Cardiac muscle cell (in vitro differentiated cells and primary cell): ENCODE measurements at places on chromosomes 5 and 9.

- DNase-seq = peak; percentile 34
- peaks cover 5% of the 10 kb centered on the region for H3K4me1 ChIP-seq
- no peaks in the 10 kb centered on the region for H3K27me3 ChIP-seq
- H3K27ac ChIP-seq = no peak overlapping the region
These were observed 984.5 kb upstream of the CDH18 start for GRCh38 chr5:20972419-20972925.

- no peak for DNase-seq
- H3K36me3 ChIP-seq = no peaks in the 10 kb centered on the region
- H3K27me3 ChIP-seq = no peaks in the 10 kb centered on the region
- H3K4me1 ChIP-seq = no peaks in the 10 kb centered on the region
These were observed 1817.2 kb upstream of the CDH9 start for GRCh38 chr5:28855626-28856025.

DNA sequence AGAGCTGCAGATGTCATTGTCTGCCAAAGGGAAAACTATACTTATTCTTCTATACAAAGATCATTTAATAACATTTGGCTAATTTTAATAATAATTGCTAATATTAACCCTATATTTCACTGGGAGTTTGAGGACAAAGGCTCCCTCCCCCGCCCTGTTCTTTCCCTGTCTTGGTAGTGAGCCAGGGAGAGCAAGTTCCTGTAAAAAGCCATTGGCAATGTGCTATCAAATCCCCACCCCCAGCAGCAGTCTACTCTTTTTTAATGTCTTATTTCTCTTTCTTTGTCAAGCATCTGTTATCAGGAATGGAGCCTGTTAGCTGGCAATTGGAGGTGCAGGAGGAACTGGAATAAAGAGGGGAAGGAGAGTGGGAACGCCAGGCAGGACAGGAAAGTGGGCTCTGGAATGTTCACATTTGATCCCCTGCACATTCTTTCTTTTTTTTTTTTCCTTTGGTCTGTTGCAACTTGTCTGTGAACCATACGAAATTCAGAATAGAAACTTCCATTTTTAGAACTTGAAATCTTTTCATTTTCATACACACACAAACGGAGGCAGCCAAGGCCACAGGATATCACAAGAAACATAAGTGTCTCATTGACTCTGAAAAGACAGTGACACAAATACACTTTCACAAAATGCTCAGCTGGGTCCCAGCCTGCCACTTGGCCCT, 664.8 kb upstream of the ZNF608 start:
- peak; percentile 61 for DNase-seq
- peaks cover 83% of the 10 kb centered on the region for H3K4me1 ChIP-seq
- peak overlapping the region; percentile 97 for H3K27ac ChIP-seq
- no peaks in the 10 kb centered on the region for H3K36me3 ChIP-seq

GRCh38 chr5:174454464-174454863, 269.9 kb upstream of the MSX2 start:
- H3K4me1 ChIP-seq = peaks cover 36% of the 10 kb centered on the region
- no peaks in the 10 kb centered on the region for H3K27me3 ChIP-seq
- peak overlapping the region; percentile 84 for H3K27ac ChIP-seq
- no peak overlapping the region for H3K4me3 ChIP-seq

GRCh38 chr5:150119421-150120061, 33.2 kb upstream of the CSF1R start:
- H3K4me3 ChIP-seq = no peak overlapping the region
- H3K4me1 ChIP-seq = peaks cover 10% of the 10 kb centered on the region
- H3K36me3 ChIP-seq = no peaks in the 10 kb centered on the region
- H3K27ac ChIP-seq = no peak overlapping the region

GRCh38 chr9:136729144-136729543, 13.6 kb downstream of the LCN10 start:
- peaks cover 13% of the 10 kb centered on the region for H3K4me1 ChIP-seq
- H3K27me3 ChIP-seq = no peaks in the 10 kb centered on the region
- H3K4me3 ChIP-seq = peak overlapping the region; percentile 92
- no peak overlapping the region for H3K27ac ChIP-seq

GRCh38 chr5:43425983-43426382, 13.8 kb upstream of the CCL28 start:
- H3K4me3 ChIP-seq = no peak overlapping the region
- no peaks in the 10 kb centered on the region for H3K4me1 ChIP-seq
- H3K36me3 ChIP-seq = no peaks in the 10 kb centered on the region
- H3K27ac ChIP-seq = no peak overlapping the region

GRCh38 chr5:44774279-44774880, 34.4 kb upstream of the MRPS30 start:
- no peaks in the 10 kb centered on the region for H3K27me3 ChIP-seq
- no peaks in the 10 kb centered on the region for H3K36me3 ChIP-seq
- no peaks in the 10 kb centered on the region for H3K4me1 ChIP-seq
- no peak overlapping the region for H3K27ac ChIP-seq
- no peak overlapping the region for H3K4me3 ChIP-seq

DNA sequence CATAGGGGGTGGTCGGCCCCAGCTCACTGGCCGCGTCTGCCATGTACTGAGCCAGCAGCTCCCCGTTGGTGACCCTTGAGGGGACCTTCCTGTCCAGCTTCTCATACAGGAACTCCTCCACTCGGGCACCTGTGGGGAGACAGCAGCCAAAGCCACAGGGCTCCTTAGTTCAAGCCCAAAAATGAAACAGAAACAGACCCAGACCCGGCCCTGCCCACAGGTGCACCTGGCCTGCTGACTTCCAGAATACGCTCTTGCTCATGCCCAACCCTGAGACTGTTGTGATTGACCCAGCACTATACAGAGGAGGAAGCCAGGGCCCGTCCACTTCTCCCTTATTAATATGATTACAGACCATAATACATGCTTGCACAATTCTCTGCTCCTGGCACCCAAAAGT, 7.0 kb downstream of the SH3GLB2 start:
- H3K27ac ChIP-seq = peak overlapping the region; percentile 21
- H3K27me3 ChIP-seq = no peaks in the 10 kb centered on the region
- no peak overlapping the region for H3K4me3 ChIP-seq

DNA sequence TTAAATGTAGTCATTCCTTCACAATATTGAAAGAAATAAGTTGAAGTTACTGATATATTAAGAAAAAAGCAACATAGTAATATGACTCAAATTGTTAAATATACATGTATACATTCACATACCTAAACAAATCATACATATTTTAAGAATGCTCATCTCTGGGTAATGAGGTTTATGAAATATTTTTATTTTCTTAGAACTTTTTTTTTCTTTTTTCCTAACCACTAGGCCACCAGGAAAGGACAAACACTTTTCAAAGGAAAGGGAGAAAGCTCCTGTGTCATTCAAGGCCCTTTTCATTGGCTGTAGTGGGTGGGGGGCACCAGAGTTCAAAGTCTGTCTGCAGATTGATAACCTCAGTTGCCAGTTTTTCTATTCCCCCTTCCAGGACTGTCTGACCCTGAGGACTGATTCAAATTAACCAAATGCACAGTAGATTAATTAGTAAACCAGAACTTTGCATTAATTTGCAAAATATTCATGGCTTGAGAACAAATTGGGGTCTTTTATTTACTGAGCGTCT, 72.9 kb upstream of the NIPAL4 start:
- no peak overlapping the region for H3K4me3 ChIP-seq
- no peaks in the 10 kb centered on the region for H3K27me3 ChIP-seq
- H3K4me1 ChIP-seq = peaks cover 42% of the 10 kb centered on the region
- DNase-seq = no peak
- peaks cover 42% of the 10 kb centered on the region for H3K36me3 ChIP-seq

DNA sequence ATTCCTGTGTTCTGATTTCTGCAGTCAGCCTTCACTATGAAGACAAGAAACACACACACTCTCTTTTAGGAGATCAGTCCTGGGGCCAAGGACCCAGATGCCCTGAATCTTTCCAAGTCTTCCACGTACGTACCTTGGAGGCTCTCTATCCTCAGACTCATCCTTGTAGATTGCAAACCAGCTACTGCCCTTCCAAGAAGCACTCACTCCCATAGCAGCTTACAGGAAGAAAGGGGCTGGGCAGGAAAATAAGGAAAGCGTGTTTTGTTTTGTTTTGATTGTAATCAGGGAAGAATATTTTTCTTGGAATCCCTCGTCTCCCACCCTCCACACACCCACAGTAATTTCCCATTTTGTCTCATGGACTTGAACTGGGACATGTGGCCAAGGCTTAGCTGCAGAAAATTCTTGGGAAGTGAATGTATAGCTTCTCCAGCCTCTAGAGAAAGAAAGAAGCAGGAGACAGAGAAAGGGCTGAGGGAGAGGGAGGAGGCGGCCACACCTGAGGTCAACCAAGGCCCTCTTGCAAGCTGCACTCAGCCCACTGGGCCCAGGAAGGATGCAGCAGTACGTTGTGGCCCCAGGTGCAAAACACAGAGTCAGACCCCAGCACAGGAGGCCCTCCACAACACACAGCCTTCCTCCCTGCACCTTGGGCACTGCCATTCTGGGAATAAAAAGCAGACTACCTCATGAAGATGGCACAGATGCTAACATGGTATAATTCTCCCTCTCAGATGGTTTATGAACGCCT, 29.9 kb downstream of the IRX2 start:
- DNase-seq = no peak
- no peak overlapping the region for H3K27ac ChIP-seq
- no peaks in the 10 kb centered on the region for H3K36me3 ChIP-seq

- no peak for DNase-seq
- no peaks in the 10 kb centered on the region for H3K36me3 ChIP-seq
- no peak overlapping the region for H3K27ac ChIP-seq
- no peak overlapping the region for H3K4me3 ChIP-seq
These were observed 538.6 kb upstream of the CYLC2 start for GRCh38 chr9:102456562-102456961.

- no peaks in the 10 kb centered on the region for H3K27me3 ChIP-seq
- H3K27ac ChIP-seq = no peak overlapping the region
- no peaks in the 10 kb centered on the region for H3K36me3 ChIP-seq
- no peak overlapping the region for H3K4me3 ChIP-seq
- H3K4me1 ChIP-seq = no peaks in the 10 kb centered on the region
- DNase-seq = peak; percentile 10
These were observed 307.4 kb upstream of the SEMA6A start for GRCh38 chr5:116881921-116882531.

DNA sequence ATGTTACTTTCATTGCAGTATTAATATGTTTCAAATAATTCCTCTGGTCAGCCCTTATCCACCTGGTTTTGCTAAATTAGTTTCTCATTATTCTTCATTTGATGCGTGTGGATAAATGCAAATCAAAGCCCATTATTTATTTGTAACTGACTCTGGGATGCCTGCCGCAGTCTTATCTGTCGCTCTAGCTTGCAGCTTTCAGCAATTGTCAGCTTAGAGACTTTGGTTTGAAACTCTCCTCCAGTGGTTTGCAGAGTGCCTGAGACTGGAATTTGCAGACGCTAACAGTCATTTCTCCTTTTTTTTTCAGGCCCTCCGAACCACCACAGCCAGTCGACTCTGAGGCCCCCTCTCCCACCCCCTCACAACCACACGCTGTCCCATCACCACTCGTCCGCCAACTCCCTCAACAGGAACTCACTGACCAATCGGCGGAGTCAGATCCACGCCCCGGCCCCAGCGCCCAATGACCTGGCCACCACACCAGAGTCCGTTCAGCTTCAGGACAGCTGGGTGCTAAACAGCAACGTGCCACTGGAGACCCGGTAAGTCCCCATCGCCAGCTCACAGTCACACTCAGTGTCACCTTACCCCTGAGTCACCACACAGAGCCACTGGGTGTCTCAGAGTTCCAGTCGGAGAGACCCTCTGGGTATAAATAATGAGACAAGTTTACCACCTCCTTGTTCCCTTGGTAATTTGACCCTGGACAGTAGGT, 339.0 kb upstream of the WWC1 start:
- no peak for DNase-seq
- H3K27ac ChIP-seq = peak overlapping the region; percentile 60
- H3K36me3 ChIP-seq = no peaks in the 10 kb centered on the region
- H3K4me3 ChIP-seq = no peak overlapping the region
- H3K4me1 ChIP-seq = peaks cover 22% of the 10 kb centered on the region

- H3K4me1 ChIP-seq = no peaks in the 10 kb centered on the region
- DNase-seq = peak; percentile 52
- no peak overlapping the region for H3K27ac ChIP-seq
- H3K4me3 ChIP-seq = no peak overlapping the region
- H3K36me3 ChIP-seq = no peaks in the 10 kb centered on the region
These were observed 59.0 kb upstream of the BARX1 start for GRCh38 chr9:94014066-94014654.

DNA sequence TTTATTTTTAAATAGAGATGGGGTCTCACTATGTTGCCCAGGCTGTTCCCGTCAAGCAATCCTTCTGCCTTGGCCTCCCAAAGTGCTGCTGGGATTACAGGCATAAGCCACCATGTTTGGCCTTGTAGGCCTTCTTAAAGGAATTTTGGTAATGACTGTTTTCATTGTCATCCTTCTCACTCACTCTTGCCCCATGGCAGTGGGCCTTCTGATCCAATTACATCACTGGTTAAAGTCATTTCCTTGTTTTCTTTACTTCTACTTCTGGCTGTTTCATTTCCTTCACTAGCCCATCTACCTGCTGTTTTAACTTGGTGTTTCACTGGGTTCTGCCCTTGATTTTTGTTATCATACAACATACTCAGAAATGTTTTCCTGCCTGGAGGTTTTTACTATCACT, 20.1 kb upstream of the NIM1K start:
- H3K27me3 ChIP-seq = no peaks in the 10 kb centered on the region
- no peak overlapping the region for H3K4me3 ChIP-seq
- no peak for DNase-seq
- no peaks in the 10 kb centered on the region for H3K4me1 ChIP-seq

- no peak overlapping the region for H3K27ac ChIP-seq
- H3K4me3 ChIP-seq = no peak overlapping the region
- no peak for DNase-seq
- no peaks in the 10 kb centered on the region for H3K4me1 ChIP-seq
- no peaks in the 10 kb centered on the region for H3K27me3 ChIP-seq
- no peaks in the 10 kb centered on the region for H3K36me3 ChIP-seq
These were observed 105.6 kb upstream of the GDNF start for GRCh38 chr5:37945446-37945845.

DNA sequence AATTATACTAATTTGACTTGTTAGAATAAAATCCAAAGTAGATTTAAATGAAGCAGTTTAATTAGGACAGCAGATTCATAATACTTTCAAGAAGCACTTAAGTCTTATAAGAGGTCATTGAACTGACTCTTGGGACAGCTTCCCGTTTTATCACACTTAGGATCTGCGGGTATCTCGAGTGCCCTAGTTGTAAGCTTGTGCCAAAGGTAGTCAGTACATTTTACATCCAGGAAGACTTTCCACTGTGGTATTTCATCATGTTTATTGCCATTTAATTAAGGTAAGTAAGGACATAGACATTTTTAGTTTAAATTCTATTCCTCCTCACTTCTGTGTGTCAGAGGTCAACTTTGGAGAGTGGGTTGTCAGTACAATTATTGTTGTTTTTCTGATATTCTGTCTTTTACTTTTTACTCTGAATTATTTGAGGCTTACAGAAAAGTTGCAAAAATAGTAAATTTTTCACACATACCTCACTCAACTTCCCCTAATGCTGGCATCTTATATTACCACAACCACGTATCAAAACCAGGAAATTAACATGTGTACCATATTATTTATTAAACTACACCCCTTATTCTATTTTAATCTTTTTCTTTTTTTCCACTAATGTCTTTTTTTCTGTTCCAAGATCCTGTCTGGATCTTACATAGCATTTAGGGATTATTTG, 7.5 kb upstream of the ZNF367 start:
- no peaks in the 10 kb centered on the region for H3K36me3 ChIP-seq
- no peak overlapping the region for H3K27ac ChIP-seq
- H3K4me1 ChIP-seq = peaks cover 7% of the 10 kb centered on the region
- DNase-seq = no peak
- H3K4me3 ChIP-seq = no peak overlapping the region
